ENCODE measurements at places on chromosomes 1 and 21.

DNA sequence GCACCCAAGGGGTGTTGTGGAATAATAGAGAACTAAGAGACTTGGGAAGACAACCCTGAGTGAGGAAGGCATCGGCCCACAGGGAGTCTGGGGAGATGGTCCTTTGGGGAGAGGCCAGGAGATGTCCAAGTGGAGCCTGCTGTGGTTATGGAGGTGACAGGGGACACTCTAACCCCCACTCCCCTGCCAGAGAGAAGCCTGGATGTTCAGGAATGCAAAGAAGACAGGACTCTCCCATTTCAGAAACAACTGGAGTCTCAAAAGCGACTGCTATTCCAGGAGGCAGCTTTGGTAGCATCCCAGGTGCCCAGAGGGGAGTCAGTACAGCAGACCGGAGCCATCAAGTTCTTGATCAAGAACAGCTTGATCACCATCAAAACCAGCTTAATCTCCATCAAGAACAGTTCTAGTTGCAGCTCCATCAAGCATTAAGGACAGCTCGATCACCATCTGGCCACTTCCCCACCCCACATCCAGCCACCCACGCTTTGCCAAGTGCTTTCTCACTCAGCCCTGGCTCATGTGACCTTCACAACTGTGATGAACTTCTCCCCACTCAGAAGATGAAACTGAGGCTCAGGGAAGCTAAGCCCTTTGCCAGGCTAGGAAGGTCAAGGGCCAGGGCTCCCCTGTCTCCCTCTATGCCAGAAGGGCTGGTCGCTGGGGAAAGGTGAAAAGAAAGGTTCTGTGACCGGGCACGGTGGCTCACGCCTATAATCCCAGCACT lies 743 bp downstream of the CD52 start:
- no peak for ATAC-seq

GRCh38 chr1:184822267-184822666 lies 67.6 kb upstream of the EDEM3 start:
- no peak for ATAC-seq

GRCh38 chr1:206799311-206799710 lies 27.0 kb upstream of the IL10 start:
- ATAC-seq = no peak

DNA sequence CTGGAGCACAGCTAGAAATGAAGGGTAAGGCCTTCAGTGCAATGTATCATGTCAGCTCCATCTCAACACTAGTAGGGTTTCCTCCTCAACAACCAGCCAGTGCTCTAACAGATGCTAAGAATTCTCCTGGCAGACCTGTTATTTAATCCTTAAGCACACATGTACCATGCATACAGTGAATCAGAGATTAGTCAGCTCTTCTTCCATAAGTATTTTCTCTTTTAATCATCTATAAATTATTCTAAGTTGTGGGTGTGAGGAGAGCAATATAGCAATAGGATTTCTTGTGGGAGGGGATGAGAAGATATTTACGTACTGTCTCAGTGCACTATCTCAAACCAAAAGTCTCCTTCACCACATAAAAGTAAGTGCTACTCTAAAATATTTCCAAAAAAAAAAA lies 95.3 kb downstream of the COP1 start:
- ATAC-seq = peak; percentile 94

- ATAC-seq = no peak
Measured at GRCh38 chr21:44514746-44515358, 25.1 kb downstream of the KRTAP10-1 start.

DNA sequence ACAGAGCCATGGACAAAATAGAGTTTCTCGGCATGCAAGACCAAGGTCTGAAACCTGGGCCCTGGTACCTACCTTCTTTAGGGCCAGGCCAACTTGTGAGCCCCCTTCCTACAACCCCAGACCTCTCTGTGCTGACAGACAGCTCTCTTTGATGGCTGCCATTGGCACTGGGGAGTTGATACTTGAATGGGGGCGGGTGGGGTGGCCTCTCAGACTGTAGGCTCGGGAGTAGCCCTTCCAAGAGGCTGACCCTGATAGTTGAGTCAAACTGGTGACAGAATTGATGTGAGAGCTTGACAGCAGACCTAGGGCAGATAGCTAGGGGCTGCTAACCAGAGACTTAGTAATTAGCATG lies 44.7 kb upstream of the PSEN2 start:
- ATAC-seq = no peak

- no peak for ATAC-seq
Measured at GRCh38 chr21:44923480-44924084, 2.9 kb upstream of the ITGB2 start.

DNA sequence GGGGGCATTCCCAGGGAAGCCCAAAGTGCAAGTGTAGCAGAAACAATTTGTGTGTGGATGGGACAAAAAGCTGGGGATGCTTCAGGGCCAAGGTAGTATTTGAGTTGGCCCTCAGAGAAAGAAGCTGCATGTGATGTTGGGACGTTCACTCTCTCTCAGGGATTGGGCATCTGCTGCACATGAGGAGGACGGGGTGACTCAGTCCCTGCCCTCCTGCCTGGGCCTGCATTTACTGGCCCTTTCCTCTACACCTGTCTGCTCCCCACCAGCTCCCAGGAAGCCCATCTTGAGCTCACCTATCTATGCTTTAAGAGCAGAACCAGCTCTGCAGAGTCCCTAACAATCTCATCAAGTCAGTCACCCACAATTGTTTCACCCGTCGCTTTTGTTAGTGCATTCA lies 23.5 kb upstream of the MPZL1 start:
- ATAC-seq = peak; percentile 58

DNA sequence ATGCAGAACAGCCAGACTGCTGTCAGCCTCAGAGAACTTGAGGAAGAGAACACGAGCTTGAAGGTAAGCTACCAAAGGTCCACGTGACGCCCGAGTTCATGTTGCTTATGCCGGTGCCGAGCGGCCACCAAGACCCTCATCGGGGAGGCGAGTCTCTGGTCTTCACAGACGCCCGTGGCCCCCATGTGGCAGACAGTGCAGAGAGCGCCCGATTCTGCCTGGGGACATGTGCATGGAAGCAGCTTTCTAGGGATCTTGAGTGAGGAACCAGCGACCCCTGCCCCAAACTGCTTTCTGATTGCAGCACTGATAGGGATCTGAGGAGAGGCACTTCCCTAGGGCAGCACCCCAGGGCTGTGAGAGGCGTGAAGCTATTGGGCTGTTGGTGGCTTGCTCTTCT lies 56.3 kb upstream of the DIP2A start:
- ATAC-seq = no peak

GRCh38 chr1:41490911-41491310 lies 6.4 kb upstream of the EDN2 start:
- ATAC-seq = no peak

DNA sequence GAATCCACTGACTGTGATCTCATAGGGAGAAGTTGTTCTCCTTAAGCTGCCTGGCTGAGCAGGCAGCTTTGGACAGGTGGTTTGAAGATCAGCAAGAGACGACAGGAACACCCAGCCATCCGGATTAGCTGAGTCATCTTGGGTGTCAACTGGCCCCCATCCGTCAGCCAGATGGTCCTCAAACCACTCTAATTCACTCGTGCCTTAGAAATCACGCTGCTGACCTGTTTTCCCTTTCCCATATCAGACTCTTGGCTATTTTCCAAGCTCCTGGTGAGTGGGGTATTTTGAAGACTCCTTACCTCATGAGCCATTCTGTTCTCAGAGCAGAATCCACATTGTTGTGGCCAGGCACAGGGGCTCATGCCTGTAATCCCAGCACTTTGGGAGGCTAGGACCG lies 149.1 kb upstream of the L1TD1 start:
- ATAC-seq = peak; percentile 82

DNA sequence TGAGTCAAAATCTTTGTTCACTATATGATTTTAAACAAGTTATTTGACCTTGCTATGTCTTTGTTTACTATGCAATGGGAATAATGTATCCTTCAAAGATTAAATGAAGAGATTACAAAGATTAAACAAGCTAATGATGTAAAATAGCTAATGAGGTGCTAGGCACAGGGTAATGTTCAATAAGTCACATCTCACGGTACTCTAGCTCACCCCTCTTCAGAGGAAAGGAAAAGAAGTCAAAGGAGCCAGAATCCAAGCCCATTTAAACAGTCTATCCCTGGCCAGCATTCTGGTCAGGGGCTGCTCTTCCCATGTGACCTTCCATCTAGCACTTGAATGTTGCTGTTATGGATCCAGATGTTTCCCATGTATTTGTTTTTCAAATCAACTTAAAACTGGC lies 412.4 kb upstream of the CAMK1G start:
- no peak for ATAC-seq

DNA sequence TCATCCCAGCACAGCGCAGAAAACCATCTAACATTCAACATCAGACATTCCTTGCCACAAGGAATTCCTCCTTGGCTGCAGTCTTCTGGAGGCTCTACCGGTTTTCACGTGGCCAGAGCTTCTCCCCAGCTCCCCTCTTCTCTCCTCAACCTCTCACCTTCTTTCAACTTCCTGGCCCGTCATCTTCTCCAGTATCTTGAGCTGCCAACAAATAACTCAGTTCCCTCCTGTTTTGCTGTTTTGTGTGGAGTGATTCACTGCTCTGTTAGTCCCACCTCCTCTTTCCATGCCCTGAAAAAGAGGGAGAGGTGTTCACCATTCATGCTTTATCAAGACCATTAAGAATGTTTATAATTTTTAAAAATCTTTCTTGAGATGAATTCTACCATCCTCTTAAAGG lies 32.6 kb downstream of the PIGM start:
- ATAC-seq = no peak

- ATAC-seq = no peak
Measured at GRCh38 chr1:185559151-185559550, 175.0 kb upstream of the HMCN1 start.

DNA sequence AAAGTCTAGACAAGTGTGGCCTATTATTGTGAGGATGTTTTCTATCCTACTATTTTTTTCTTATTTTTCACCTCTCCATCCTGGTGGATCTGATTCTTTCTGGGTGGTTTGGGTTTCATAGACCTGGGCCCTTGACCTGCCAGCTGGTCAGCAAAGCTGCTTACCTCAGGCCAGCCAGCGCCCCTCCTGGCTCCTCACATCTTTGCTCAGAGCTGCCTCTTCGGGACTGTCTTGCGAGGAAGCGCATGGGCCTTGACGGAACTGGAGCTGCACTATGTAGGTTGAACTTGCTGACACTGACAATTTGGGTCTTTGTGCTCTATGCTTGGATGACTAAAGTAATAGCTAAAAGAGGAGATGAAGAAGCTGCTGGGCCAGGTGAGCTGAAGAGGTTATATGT lies 138.5 kb upstream of the SYT6 start:
- ATAC-seq = no peak

- no peak for ATAC-seq
Measured at GRCh38 chr1:83104558-83104957, 894.4 kb downstream of the TTLL7 start.

DNA sequence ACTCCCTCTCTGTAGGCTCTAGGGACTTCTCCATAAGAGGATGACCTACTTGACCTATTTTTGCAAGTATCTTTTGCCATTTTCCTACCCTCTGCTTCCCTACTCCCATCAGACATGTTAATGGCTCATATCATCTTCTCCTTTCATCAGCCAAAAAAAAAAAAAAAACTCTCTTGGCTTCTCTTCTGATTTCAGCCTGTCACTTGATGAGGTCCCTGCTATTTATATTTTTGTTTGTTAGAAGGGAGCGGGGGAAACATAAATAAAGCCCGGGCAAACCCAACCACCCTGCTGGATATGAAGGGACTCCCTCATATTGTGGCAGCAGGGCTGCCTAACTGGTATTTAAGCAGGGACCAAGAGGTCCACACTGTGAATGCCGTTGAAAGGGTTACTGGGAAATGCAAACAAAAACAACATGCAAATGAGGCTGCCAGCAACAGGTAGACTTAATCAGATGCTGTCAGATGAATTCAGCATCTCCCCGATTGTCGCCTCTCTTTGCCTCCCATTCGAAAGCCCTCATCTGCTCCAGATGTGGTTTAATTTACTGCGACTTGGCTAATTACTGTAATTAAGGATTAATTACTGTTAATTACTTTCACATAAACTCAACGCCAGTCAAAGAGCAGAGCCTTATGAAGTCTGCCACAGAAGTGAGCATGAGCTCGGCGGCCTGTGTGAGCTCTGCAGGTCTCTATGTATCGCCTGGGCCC lies 172.3 kb downstream of the PBX1 start:
- ATAC-seq = no peak

GRCh38 chr1:116260621-116261020 lies 112.4 kb upstream of the ATP1A1 start:
- ATAC-seq = no peak

DNA sequence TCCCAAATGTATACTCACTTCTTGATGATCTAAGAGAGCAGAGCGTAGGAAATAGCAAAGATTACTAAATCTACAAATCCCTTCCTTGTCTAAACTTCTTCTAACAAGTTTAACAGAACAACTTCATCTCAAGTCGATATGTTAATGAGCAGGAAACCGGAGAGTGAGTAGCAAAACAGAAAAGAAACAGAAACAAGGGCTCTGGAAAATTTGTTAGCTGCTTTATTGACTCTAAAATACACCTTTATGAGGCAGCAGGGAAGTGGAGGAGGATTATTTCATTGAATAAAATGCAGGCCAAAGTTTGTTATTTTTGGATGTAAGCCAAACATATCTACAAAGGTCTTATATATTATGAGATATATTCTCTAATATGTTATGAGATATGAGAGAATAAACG lies 192.4 kb downstream of the LRRIQ3 start:
- ATAC-seq = no peak

- no peak for ATAC-seq
Measured at GRCh38 chr1:42999308-42999707, 40.6 kb upstream of the SLC2A1 start.

DNA sequence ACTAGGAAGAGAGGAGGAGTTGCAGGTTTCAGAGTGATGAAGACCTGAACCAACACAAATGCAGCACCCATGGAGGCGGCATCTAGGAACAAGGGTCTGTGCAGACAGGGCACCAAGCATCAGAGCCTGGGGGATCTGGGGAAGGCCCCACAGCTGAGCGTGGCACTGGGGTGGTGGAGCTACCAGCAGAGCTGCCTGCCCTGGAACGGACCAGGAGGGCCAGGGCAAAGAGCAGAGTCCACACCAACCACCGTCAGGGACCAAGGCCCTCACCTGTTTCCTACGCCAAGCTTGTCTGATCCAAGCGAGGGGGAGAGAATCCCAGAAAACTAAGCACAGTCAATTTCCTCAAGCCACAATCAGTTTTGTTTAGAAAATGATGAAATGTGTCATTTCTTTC lies 79.0 kb upstream of the SYT6 start:
- ATAC-seq = no peak

DNA sequence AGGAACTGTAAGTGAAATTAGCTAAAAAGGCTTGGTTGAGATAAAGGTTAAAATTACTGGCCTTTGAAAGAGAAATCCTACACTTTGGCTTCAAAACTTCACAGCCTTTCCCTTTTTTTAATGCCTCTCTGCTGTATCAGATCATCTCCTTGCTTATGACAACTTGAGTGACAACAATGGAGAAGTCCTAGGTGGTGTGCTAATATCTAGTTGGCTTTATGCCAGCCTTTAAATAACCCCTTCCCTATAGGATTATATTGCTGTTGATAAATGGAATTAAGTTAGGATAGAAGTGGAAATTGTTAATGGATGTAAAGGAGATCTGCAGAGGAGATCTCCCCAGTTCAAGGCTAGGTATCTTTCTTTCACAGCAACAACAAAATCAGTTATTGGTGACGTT lies 130.2 kb upstream of the ATP1B1 start:
- ATAC-seq = no peak

GRCh38 chr1:3034162-3034561 lies 12.9 kb downstream of the ACTRT2 start:
- no peak for ATAC-seq

Data from esophagus mucosa (tissue), 1 donor.